ENCODE measurements at places on chromosomes 1 and 21.

GRCh38 chr21:15121655-15122120, 56.9 kb upstream of the NRIP1 start:
- DNase-seq = no peak

DNA sequence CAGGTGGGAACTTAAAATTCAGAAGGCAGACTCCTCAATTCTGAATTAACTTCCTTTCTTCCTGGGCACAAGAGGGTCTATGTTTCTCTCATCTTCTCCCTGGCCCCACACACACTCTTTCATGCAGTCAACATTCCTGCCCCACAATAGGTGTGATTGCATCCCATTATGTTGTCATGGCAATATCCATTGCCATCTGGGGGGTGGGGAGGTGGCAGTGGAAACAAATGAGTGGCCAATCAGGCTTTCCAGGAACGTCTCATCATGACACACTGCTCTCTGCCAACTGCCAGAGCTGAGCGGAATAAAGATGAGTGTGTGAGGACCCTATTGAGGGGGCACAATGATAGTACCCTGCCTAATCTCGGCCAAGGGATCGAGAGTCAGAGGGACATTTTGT, 80.4 kb downstream of the KCND3 start:
- DNase-seq = no peak

DNA sequence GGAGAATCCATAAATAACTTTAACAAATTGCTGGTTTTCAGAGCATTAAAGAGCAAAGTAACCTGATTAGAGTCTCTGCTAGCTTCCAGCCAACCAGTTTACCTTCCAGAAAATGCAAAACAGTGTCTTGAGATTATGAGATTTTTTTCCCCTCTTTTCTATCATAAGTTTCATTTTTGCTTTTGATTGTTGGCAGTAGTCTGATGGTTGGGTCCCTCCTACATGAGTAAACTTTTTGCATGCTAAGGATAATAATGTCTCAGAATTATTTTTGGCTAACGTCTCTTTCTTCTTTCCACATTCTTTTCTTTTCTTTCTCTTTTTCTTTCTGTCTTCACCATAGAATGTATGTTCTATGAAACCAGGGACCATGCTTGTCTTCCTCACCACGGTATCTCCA, 6.3 kb upstream of the ADAMTS5 start:
- DNase-seq = no peak

- no peak for DNase-seq
These were observed 56.0 kb upstream of the GCLM start for GRCh38 chr1:93965256-93965655.

GRCh38 chr1:225691861-225692516, 39.1 kb upstream of the ENAH start:
- no peak for DNase-seq

GRCh38 chr21:34930971-34931370, 118.1 kb downstream of the RUNX1 start:
- no peak for DNase-seq

GRCh38 chr21:45643021-45643980, at the start of gene PCBP3:
PCBP3 (plus strand) TSS chr21:45643725; CDS start chr21:45850086, 206,361 bp downstream.
- peak; percentile 96 for DNase-seq

- DNase-seq = no peak
These were observed 19.2 kb upstream of the EVA1B start for GRCh38 chr1:36342426-36343185.

DNA sequence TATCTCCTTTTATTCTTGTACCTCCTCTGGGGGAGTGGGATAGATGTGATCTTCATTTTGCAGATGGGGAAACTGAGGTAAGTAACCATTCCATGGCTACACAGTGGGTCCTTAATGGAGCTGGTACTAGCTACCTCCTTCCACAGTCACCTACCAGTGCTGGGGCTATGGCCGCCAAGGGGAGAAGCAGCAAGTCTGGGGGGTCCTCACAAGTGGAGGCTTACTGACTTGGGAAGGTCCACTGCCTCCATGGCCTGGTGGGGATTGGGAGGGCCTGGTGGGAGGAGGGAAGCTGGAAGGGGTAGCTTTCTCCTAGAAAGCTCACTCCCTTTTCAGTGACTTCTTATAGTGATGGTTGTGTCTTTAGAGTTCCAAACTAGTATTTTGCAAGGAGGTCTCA, 5.9 kb upstream of the FOXO6 start:
- DNase-seq = no peak

- DNase-seq = no peak
These were observed 119.4 kb downstream of the ASTN1 start for GRCh38 chr1:177045151-177045550.

DNA sequence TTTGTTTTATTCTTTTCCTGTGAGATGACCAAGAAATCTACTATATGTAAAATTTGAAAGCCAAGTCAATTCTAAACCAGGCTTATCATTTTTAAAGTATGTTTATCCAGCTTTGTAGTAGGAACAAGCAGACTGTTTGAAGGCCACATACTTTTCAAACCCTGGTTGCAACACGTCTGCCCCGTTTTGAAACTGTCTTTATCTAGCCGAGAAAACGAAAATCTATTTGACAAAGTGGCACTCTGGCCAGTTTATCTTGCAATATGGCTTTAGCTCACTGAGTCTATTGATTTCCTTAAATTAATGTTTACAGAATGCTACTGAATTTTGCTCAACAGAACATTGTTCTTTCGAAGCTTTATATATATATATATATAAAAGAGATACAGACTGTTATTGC, 39.7 kb downstream of the PROX1 start:
- no peak for DNase-seq

- no peak for DNase-seq
These were observed 21.4 kb upstream of the ALDH4A1 start for GRCh38 chr1:18923756-18924211.

- no peak for DNase-seq
These were observed 648.4 kb downstream of the PLA2G4A start for GRCh38 chr1:187477103-187477502.

GRCh38 chr1:173418107-173418985, 58.8 kb upstream of the PRDX6 start:
- DNase-seq = no peak

DNA sequence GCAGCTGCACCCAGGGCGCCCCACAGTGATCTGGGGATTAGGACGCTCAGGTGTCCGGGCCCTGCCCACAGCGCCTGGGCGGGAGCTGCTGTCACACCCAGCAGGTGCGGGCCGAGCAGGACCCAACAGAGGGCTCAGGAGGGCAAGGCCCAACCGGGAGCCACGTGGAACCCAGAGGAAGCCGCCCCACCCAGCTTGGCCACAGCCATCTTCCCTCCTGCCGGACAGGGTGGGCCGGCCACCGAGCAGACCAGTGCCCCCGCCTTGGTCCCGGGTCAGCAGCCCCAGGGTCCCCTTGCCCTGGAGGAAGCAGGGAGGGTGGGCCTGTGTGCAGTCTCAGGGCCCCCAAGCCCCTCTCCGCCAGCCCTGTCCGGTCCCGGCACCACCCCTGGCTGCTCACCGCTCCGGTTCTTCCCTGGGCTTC, 6.3 kb upstream of the TTLL10 start:
- DNase-seq = no peak

DNA sequence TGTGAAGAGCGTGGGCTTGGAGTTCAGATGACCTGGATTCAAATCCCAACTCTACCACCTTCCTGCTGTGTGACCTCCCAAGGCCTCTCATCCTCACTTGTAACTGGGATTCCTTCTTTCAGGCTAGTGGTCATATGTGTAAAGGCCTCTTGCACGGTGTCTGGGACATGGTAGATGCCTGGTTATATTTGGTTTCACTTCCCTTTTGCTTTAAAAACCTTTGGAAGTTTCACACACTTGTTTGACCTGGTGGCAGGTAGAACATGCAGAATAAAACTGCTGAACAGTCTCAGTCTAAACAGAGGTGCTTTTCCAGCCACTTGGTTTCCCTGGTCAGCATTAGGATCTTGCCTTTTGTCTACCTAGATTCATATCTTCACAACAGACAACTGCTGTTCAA, 37.0 kb upstream of the RCAN3 start:
- DNase-seq = no peak
